ENCODE measurements at places on chromosomes 6 and 20. TPM values are rescaled to one million over a fixed set of nuclear protein-coding genes. Genes with fewer than 3 reads are reported as not detected.

DNA sequence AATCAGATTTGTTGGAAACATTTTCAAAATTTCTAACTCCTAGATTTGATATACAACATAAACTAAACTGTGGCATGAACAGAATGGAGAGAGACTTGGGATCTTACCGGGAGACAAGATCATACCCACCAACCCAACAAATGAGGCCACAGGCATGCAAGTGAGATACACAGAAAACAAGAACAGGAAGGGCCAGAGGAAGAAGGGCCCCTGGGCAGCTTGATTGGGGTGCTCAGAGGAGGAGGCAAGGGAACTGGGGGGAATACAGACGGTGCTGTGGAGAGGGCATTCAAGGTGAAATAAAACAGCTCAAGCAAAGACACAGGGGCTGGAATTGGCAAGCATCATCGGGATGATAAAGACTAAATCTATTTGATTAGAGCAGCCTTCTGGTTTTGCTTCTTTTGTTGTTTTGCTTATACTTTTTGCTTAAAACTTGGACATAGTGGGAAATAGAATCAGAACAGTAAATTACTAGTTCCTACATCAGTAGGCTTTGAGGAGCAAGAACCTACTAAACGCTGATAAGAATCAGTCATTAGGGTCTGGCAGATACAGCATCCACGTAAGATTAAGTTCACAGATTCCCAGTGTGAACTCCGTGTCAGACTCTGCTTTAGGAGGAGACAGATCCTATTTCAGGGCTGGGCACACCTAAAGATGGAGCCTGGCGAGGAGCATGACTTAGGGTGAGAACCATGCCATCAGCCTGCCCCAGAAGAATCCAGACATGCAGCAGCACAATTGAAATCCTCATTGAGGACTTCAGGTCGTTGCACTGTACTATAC, 3.5 kb upstream of the RAMACL start:
- no peak for ATAC-seq

GRM1 gene
- 0.23 TPM for total RNA-seq

GRCh38 chr6:136213012-136213539, 37.0 kb downstream of the MTFR2 start:
- no peak for ATAC-seq

DNA sequence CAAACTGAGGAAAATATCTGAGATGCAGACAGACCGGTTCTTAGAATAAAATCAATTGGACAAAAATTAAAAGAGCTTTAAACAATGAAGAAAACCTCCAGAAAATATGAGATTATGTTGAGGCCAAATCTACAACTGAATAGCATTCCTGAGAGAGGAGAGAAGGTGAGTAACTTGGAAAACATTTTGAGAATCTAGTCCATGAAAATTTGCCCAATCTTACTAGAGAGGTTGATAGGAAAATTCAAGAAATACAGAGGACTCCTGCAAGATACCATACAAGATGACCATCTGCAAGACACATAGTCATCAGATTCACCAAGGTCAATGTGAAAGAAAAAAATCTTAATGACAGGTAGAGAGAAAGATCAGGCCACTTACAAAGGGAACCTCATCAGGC, 437.7 kb upstream of the ADGRB3 start:
- ATAC-seq: no peak

- no peak for ATAC-seq
Observed at GRCh38 chr20:58693226-58694006, 816 bp downstream of the NPEPL1 start.

TNFRSF21 gene
- total RNA-seq: 20.2 TPM

PCIF1 gene
- total RNA-seq: 16.1 TPM

GRCh38 chr6:56803594-56803993, 151.3 kb upstream of the BEND6 start:
- no peak for ATAC-seq

PROKR2 gene
- total RNA-seq: 0.17 TPM

GRCh38 chr20:41532935-41533334, 85.2 kb downstream of the CHD6 start:
- ATAC-seq: no peak

Measured in motor neuron (in vitro differentiated cells).